ENCODE measurements at places on chromosomes 12 and 14.

- no peak for DNase-seq
Observed at GRCh38 chr12:11633968-11634367, 15.5 kb upstream of the ETV6 start.

DNA sequence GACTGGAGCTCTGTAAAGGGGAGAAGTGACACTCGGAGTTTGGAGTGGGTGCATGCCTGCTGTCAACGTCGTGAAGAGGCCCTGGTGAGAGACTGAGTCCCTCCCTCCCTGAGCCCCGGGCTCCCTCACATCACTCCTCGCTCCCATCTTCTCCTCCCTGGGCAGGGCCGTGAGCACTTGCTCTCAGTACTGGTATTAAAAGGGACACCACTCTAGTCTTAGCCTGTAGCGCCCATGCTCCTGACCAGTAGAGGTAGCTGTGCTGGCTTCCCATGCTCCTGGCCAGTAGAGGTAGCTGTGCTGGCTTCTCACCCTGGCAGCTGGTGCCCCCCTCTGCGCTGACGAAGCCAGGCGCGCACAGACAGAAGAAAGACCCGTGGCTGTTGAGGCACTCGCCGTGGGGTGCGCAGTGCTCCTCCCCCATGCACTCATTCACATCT, 14.7 kb downstream of the ISCA2 start:
- no peak for DNase-seq

GRCh38 chr12:49010092-49010668, 8.4 kb downstream of the PRKAG1 start:
- no peak for DNase-seq

DNA sequence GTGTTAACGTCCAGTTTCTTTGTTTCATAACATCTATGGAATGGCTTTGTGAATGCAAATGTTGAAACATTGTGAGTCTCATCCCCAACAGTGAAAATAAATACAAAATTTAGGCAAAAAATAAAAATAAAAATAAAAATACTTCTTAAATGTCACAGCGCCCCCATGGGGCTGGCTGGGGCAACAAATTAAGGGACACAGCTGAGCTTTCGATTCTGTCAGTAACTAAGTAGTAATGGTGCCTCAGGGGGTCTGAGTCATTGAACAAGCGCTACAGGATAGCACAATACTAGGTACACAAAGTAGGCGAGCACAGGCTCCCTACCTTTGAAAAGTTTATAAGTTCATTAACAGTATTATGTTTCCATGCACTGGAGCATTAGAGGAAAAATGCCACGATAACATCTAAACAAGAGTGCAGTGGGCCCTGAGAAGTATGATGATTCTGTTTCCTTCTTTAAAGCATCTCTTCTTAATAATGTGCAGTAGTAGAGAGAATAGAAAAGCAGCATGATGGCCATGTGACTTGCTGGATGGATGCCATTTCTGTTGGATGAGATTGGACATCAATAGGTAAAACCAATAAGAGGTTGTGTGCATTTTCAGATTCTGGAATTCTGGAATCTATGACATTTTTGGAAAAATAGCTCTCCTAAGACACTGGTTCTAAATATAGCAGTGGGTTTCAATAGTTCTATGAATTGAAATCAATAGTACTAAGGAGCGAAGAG, 667.2 kb downstream of the DIO2 start:
- DNase-seq: no peak

DNA sequence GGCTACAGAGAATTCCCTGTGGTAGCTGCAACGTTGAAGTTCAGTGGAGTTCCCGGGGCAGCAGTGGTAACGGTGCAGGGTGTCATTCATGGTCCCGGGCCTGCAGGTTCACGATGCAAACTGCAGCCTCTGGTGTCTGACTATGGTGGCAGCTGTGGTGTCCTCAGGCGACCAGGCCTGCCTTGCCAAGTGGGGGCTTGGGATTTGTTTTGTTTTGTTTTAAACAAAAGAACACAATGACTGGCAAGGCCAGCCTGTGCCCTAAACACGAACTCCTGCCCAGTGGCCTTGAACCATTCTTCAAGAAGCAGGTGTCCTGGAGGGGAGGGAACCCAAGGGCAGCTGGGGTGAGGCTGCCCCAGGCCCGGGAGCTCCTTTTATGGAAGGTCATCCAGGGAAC, 48.5 kb downstream of the LRRC74A start:
- DNase-seq: no peak

DNA sequence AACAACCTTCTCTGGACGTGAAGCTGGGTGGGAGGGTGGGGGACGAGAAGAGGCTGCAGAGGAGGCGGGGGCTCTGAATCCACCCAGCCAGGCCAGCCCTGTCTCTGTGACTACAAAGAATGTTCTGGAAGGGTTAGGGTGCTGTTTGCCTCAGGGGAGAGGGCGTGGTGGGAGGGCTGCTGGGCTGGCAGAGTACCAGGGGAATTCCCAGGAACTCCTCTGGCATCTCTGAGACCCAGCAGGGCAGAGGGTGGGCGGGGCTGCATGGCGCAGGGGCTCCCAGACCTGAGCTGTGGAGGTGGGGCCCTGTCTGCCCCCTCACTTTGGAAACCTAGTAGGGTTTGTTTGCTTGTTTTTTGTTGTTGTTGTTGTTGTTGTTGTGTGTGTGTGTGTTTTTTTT, 45.5 kb upstream of the FZD10 start:
- DNase-seq: no peak

GRCh38 chr14:95611293-95611880, 74.8 kb upstream of the TCL1B start:
- no peak for DNase-seq

- no peak for DNase-seq
Observed at GRCh38 chr12:70754330-70754741, 117.1 kb upstream of the PTPRB start.

- no peak for DNase-seq
Observed at GRCh38 chr14:29857551-29857950, 70.1 kb downstream of the PRKD1 start.

DNA sequence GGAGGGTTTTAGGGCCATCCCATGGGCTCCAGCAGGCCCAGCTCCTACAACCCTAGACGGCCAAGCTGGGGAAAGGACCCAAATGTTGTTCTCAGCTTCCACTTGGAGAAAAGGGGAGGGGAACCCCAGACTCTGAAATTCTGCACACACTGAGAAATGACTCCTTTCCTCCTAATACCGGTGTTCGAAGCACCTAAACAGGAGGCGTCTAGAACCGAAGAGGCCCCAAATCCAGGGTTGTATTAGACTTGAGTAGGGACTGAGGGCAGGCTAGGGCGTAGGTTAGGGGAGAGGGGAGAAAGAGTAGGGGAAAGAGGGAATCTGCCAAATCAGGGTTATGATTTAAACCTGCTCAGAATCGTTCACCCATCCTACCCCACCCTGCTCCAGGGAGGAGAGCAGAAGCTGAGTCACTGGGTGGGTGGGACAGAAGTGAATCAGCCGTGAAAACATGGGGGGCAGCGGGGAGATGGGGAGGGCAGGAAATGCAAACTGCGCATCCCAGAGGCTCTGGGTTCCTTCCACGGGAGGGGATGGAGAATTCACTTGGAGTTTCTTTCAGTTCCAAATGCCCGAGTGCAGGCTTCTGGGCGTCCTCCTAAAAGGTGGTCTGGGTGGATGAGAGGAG, 1.0 kb downstream of the IGFBP6 start:
- no peak for DNase-seq

DNA sequence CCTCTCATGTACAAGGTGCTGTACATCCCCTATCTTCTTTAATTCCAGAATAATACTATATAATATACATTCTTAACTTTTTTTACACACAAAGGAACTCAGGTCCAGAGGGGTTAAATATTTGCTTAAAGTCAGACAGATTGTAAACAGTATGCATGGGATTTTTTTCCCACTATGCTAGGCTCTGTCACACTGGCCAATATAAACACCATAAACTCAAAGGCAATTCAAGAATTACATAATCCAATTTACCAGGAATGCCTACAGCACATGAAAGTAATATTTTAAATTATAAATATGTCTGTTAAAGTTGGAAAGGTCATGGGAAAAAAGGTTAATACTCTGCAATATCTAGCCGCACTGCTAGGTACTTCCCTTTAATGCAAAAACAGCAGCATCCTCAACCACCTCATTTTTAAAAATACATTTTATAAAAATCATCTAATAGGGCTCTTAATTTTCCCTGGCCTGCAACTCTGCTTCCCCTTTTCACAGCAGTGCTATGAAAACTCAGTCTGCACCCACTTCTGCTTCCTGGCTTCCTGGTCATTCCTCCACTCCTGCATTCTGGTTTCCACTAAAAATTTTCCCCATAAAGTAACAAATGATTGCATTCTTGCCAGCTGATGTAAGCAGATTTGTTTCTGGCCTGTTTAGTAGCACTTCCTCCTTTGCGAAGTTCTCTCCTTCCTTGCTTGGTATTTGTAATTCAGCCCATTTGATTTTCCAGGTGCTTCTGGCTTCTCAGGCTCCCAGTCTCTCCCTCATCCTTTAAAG, 128.1 kb downstream of the ITPR2 start:
- no peak for DNase-seq

GRCh38 chr14:81157431-81157830, 63.3 kb downstream of the GTF2A1 start:
- no peak for DNase-seq

DNA sequence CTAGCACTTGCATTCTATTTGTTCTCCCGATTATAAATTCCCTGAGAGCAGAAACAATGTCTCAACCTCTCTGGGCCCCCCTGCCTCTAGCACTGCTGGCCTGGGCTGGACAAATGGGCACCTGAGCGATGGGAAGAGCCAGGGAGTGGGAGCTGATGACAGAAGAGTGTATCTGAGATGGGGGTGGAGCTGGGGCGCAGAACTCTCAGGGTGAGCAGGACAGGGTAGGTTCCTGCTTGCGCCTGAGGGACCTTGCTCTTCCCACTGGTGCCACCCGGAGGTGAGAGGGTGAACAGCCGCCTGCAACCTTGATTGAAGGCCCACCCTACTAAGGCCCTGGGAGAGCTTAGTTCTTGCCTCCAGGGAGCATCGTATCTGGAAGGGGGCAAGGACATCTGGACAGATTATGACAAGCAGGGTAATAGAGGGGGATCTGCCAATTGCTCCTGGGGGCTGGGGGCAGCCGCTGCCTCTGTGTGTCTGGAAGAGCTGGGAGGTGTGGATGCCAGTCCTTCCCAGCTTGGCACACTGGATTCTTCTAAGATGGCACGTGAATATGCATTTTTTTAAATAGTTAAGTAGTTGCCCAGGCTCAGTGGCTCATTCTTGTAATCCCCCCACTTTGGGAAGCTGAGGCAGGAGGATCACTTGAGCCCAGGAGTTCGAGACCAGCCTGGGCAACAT, 43.0 kb upstream of the TSPAN9 start:
- DNase-seq: no peak

DNA sequence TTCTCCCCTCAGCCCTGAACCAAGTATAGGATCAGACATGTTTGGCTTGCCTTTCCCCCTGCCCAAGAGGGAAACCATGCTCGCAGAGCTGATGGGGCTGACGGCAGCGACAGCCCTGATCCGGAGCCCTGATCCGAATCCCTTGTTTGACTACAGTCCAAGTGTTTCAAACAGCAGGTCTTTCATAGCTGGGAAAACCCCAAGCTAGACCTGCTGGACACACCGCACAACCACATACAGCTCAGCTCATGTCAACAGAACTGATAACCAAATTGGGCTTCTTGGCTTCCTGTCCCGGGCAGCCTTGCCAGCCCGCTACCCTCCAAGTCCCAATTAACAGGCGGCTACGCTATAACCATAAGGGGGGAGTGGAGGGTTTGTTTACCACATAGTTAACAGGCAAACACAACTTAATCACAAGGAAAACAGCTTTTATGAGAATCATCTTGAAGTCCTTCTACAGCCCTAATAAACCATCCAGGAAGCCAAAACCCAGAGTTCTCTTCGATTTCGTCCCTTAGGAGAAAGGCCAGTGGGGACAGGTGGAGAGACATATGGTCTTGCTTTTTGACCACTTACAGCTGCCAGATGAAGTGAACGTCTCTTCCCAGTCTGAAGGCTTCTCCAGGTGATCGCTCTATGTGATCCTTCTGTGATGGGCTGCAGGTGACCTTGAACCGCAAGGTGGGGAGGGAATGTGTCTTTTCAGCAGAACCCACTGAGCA, 64.5 kb upstream of the MANSC4 start:
- no peak for DNase-seq

- DNase-seq: no peak
Observed at GRCh38 chr12:123449856-123450255, 8.1 kb upstream of the SNRNP35 start.

GRCh38 chr12:131166717-131167116, 213.0 kb downstream of the ADGRD1 start:
- DNase-seq: no peak

DNA sequence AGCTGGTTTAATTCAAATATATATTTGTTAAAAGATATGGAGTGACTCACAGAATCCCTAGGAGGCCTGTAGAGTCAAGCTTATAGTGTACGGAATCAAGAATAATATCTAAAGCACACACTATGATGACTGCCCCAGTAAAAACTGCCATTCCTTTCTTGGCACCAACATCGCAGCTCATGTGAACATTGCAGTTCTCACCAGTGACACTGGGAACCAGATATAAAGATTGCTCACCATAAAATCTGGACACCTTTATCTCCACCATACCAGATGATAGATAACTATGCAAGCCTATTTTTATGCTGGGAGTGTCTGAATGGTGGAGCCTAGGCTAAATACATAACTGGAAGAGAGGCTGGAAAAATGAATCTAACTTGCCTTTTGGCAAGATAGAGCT, 463.9 kb upstream of the TBX3 start:
- DNase-seq: no peak

- no peak for DNase-seq
Observed at GRCh38 chr12:12507121-12507520, 55.5 kb downstream of the DUSP16 start.

- DNase-seq: no peak
Observed at GRCh38 chr14:22448905-22449599, 140.0 kb downstream of the DAD1 start.

DNA sequence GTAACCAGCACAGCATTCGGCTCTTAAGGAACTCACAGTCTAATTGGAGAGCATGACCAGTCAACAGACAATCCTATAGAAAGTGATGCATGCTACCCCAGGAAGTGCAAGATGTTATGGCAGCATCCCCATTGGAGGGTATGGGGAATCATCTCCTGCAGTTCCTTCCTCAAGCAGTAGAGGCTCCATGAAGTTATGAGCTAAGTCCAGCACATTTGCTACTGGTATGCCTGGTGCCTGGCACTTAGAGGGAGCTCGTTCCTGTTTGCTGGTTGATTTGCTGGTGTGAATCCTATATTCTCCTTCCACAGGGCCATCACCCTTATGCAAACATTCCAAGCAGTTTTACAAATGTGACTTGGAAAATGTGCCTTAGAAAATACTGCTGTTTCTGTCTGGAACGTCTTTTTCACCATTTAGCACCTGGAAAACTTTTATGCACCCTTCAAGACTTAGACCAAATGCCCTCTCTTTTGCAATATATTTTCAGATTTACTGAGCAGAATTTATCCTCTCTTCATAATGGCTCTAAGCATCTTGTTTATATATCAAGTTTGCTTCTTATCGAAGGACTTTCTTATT, 136.1 kb upstream of the WSCD2 start:
- no peak for DNase-seq
